ENCODE measurements at places on chromosomes 6 and 20.
A peak's percentile ranks its signal among the peaks of the same experiment; 100 is the strongest.

- DNase-seq, result no peak
Measured at GRCh38 chr6:121093928-121094327, 240.4 kb downstream of the TBC1D32 start.

DNA sequence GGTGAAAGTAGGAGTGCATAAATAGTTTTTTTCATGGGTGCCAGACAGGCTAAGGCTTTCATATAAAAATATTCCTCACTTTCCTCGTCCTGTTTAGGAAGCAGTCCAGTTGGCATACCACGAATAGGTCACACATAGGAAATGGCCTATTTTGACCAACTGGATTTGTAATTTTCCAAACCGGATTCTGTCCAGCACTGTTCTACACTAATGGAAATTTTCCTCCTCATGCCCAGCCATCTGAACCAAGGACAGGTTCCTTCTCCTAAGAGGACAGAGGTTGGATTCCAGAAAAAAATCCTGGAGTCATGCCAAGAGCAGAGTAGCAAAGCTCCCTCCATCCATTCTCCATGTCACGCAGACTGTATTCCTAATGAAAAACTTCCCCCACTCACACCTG is 43.1 kb downstream of the PANK2 start:
- DNase-seq, result no peak

- no peak for DNase-seq
Measured at GRCh38 chr6:149476789-149477455, 7.9 kb downstream of the ZC3H12D start.

DNA sequence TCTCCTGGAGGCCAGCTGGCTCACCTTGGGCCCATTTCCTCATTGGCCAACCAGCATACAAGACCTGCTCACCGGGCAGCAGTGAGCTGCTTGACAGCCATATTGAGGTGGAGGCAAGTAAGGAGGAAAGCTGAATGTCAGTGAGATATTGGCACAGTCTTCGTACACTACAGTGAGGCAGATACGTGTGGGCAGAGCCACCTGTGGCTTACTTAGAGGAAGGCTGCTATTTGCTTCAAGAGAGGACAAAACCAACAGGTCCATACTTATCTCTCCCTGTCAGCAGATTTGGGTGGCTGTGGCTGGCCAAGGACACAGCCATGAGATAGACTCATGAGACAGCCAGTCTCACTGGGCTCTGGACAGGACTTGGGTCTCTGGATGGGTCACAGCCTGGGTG is 15.1 kb upstream of the MCM3 start:
- DNase-seq, result no peak

GRCh38 chr6:31572041-31572911 is at the start of gene LTA:
TSS of gene LTA (plus strand) at chr6:31572289. CDS start at chr6:31572743, 454 bp downstream.
- peak; percentile 92 for DNase-seq

DNA sequence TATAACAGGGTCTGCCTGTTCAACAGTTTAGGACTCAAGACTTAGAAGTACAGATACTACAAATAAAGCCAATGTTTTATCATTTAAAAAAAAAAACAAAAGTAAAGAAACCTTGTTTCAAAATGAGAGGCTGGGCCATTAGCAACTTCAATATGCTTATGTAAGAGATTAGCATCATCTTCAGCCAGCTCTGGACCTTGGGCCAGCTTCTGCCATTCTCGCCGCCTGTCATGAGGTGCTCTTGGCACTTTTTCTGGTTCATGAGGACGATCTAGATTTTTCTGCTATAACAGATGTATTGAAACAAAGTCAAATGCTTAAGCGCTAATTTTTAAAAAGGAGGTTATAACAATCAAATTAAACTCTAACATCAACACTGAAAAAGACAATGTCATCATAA is 74.2 kb downstream of the WASF1 start:
- DNase-seq, result no peak

DNA sequence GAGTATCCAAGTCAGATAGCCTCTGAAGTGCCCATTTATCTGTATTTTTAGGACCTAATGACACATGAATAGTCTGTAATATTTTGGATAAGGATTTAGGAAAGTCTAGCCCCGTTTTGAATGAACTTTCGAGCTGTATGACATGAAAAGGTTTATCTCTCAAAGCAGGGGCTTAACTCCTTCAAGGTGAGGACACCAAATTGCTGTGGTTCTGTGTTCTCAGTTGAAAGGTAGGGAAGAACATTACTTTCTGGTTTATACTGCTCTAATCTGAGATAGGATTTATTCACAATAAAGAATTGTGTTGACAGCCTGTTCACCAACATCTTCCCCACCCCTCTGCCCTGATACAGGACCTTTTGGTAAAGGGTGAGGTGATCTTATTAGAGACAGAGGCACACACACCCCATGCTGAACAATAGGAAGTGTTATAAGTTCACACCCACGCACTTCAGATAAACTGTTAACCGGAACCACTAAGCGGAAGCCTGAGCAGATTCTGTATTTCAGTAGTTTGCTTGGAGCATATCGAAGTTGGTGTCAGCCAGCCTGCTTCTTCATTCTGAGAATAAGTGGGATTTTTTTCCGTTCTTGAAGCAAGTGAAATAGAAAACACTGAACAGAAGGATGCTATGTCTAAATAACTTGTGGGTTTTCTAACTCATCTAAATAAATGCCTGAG is 223.3 kb downstream of the TMEM242 start:
- DNase-seq, result peak; percentile 76

DNA sequence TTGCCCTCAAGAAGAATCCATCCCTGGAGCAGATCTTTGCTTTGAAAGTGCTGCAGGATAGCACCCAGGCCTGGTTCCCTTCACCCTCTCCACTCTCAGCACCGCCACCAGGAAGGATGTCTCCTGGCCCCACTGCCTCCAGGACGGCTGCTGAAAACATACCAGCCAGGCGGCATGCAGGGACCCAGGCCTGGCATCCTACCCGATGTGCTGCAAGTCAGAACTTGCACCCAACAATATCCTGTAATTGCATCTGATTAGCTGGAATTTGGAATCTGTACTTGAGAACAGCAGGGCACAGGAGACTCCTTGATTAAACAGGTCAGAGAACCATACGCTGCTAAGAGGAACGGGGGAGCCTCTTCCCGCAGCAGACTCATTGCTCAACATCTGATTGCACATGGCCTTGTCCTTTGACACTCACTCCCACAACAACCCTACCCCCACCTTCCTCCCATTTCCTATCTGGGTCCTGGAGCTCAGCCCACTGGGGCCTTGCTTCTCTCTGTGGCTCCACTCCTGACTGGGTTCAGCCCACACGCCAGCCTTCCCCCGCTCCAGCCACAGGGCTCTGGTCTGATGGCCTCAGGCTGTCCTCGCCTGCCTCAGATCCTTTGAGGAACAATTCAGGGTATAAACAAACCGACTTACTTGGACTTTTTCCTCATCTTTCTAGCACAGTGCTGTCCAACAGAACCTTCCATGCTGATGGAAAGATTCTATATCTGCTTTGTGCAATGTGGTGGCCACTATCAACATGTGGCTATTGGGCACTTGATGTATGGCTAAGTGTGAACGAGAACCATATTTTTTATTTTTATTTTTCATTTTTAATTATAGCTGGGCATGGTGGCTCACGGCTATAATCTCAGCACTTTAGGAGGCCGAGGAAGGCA is 78.0 kb downstream of the FGD2 start:
- no peak for DNase-seq

DNA sequence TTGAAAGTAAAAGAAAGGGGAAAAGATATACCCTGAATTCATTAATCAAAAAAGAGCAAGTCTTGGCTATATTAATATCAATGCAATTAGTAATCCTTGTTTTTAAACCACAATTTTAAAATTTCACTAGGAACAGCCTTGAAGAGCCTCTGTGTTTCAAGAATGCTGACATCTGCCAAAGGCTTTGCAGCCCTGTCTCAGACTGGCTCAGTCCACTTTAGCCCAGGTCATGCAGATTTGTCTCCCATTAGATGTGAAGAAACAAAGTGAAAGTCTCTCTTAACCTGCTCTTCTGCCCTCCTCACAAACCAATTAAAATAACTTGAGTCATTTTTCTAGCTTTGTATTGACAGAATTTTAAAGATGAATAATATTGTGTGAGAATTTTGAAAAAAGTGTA is 102.7 kb upstream of the CARMIL1 start:
- no peak for DNase-seq

GRCh38 chr20:1118004-1118335 is 432 bp upstream of the PSMF1 start:
- no peak for DNase-seq

- no peak for DNase-seq
Measured at GRCh38 chr6:137116807-137117206, 56.6 kb downstream of the IL22RA2 start.

GRCh38 chr6:142676027-142676443 is 268.9 kb downstream of the HIVEP2 start:
- no peak for DNase-seq

- no peak for DNase-seq
Measured at GRCh38 chr20:63745961-63746731, 6.6 kb downstream of the SLC2A4RG start.

GRCh38 chr20:2806351-2806701 is 5.9 kb upstream of the CPXM1 start:
- no peak for DNase-seq

DNA sequence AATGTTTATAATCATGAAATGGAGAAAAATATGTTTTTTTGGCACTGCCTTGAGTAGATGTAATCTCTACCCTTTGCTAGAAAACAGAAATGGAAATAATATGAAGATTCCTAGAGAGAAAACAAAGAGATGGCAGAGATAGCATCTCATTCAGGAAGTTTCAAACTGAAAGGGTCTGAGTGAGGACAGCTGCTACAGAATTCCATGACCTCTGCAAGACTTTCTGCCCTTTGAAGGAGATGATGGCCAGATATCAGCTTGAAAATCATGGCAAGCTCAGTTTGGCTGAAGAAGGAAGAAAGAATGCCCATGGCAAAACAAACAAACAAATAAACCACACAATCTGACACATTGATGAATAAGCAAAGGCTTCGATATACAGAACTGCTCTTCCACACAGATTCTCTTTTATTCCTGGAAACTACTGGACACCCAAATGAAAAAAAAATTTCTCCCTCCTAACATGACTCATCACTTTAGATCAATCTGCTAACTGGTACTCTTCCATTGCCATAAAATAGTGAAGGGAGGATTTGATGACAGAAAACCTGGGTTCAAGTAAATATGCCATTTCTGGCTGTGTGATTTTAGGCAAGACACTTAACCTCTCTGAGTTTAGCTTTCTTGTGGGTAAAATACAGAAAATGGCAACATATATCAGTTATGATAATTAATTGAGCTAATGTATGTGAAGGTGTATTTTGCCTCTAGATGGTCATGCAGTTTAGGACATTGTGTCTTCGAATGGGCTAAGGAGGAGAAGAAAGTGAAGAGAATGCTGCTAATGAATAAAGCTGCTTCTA is 105.9 kb upstream of the SPACA1 start:
- no peak for DNase-seq

DNA sequence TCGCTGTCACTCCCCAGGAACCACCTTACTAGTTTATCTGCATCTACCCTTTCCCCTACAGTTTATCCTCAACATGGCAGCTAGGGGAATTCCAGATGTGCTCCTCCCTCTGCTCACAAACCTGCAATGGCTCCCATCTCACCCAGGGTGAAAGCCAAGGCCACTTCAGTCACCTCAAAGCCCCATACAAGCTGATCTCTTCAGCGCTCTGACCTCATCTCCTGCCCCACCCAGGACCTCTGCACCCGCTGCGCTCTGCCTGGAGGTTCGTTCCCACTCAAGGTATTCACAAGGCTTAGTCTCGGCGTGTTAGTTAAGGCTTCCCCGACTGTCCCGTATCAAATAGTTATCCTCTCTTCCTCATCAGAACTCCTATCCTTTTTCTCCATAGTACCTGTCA is 28.6 kb upstream of the SPDEF start:
- DNase-seq, result no peak

DNA sequence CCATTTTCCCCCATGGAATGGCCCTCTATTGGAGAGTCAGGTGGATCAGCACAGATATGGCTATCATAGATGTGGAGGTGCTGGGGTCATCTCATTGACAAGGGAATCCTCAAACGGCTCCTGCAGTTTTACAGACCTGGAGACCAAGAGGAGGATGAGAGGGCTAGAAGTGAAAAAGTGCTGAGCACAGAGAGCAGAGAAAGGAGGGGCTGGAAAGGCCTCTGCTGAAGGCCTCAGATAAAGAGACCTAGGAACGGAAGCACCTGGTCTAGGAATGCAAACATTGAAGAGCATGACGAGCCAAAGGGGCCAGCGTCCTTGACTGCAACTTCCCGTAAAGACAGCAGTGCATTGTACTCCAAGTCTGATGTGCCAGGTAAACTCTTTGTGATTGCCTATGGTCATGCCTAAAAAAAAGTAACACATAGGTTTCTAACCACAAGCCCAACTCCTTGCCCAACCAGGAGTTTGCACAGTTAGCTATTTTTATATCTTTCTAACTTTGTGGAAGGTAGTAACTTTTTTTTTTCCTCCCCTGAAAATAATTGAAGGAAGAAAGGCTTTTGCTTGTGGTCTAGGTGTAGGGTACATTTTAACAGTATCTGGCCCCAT is 15.2 kb downstream of the RSPH4A start:
- DNase-seq, result no peak

- no peak for DNase-seq
Measured at GRCh38 chr6:100388868-100389519, 75.7 kb downstream of the SIM1 start.

DNA sequence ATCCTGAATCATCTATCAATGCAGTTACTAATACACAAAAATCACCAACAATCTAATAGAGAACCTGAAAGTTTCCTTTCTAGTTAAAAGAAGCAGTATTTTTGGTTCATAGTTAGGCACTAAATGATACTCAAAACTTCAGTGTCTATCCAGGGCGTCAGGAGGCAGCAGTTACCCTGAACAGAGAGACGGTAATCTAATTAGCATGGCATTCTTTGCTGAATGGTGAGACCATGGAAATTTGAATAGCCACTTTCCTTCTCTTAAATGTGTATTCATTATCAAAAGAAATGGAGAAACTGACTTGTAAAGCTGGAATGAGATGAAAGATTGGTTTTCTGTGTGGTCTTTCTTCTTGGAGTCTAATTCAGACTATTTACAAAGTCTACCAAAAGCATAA is 146.6 kb upstream of the BMP5 start:
- no peak for DNase-seq

DNA sequence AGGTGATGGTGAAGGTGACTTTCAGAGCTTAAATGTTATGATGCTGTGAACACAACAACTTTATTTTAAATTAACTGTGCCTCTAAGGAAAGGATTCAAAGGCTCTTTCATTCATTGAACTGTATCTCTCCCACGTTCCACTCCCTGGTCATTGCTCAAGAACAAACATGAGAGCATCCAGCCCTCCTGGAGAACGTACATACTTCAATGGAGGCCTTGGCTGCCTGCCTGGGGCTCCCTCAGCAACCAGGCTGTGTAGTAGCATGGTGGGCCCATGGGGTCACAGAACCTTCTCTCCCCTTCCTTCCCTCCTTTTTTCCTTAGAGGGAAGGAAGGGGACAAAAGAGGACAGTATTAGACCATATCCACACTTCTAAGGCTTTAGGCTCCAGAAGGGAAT is 234.3 kb downstream of the CDC5L start:
- no peak for DNase-seq
